NCI-H187 (cell line): ENCODE measurements at places on chromosomes 13 and 19.

DNA sequence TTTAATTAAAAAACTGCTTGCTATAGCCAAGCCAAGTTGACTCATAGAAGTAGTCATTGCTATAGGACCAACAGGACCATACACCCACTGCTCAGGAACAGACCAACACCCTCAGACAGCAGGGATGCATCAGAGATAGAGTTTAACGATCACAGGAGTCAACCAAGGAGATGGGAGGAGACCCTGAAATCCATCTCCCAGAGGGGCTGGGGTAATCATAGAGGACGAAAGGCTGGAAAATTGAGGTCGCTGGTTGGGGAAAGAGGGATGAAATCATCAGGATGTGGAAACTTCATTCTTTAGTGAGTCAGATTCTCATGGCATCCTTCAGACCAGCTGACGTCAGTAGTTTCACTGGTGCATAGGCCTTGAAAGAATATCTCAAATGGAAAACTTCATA, 160.4 kb upstream of the GPC6 start:
- no peak for DNase-seq

DNA sequence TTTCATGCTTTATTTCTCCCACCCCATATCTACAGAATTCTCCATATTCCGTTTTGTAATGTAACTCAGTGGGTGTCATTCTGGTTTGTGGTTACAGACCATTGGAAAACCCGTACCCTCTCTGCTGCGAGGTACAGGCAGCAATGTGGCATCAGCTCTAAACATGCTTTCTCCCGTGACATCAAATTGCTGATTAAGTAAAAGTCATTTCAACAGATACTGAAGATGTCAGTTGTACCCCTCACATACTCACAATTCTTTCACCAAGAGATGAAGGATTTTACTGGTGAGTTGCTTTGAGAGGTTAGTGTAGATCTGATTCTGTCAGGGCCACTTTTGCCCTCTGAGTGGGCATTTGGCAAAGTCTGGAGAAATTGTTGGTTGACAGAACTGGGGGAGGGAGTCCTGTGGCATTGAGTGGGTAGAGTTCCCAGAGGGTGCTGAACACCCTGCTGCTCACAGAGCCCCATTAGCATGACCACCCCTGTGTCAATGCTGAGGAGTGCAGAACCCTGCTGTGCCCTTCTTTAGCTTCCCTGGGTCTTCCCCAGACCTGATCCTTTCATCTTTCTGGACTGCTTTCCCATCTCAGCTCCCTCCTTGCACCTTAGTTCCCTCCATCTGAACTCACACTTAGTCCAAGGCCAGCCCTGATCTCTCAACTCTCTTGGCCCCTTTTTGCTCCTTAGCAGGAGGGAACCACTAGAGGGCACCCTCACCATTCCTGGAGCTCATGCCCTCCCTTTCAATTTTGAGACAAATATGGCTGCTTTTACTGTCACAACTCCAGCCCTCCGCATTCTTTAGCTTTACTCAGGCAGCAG, 39.9 kb upstream of the CEACAM8 start:
- DNase-seq = no peak

GRCh38 chr13:69597088-69597487, 510.5 kb upstream of the ATXN8OS start:
- DNase-seq = no peak

DNA sequence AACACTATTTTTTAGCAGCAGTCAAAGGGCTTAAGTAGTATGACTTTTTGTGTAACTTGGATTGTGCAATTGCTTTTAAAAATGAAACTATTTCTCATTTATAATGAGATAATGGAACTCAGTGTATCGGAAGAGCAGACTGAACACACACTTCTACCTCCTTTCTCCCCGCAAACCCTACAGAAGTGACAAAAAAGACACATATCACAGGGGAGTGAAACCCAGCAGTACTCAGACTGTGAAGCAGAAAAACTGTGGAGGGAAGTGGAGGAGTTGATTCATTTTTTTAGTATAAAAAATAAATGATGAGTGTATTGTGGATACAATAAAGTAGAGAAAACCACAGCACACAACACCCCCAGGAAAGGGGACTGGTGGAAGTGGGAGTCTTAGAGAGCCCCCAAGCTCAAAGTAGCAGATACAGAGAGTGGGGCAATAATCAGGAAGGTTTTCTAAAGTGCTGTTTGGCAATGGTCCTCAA, 9.7 kb downstream of the LPAR6 start:
- DNase-seq = no peak

- DNase-seq = no peak
These were observed 64.8 kb upstream of the ZNF536 start for GRCh38 chr19:30307191-30307974.

DNA sequence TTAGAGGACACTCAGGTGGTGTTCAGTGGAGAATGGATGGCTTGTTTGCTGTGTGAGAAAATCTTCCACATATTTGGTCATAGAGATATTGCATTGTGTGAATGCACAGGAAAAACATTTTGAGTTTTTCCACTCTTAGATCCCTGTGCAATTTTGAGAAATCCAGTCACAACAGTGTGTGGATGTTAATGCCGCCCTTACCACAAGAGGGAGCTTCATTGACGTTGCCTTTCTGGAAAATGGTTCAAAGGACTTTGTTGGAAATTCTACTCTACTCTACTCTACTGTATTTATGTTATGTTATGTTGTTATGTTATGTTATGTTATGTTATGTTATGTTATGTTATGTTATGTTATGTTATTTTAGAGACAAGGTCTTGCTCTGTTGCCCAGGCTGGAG, 13.4 kb downstream of the ZNF20 start:
- no peak for DNase-seq

DNA sequence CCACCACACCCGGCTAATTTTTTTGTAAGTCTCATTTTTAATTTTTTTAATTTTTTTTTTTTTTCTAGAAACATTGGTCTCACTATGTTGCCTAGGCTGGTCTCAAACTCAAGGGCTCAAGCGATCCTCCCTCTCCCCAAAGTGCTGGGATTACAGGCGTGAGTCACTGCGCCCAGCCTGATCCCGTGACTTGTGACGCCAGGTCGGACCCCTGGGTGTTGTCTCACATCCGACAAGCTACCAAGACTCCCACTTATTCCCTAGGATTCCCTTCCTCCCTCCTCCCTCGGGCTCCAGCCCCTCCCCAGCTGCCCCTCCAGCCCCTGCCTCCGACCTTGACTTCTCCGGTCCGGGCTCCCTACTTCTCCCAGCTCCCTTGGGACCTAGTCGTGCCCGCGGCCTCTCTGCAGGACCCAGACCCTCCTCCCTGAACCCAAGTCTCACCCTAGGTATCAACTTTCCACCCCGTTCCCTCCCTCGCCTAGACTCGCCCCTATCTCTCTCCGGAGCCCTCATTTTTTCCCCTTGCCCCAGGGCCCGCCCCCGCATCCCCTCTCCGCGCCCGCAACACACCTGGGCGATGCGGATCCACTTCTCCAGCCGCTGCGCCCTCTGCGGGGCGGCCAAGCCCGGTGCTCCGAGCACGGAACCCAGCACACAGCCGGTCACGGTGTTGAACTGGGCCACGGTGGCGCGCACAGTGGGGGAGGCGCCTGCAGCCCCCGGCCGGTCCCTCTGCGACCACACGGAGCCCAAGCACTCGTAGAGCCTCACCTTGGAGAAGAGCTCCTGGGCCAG, 13.1 kb downstream of the RGL3 start:
- DNase-seq = no peak
